Endothelial cell of umbilical vein (primary cell): ENCODE measurements at places on chromosomes 1 and 21.

GRCh38 chr1:18256282-18257235, 149.0 kb downstream of the IGSF21 start:
- no peak for DNase-seq

GRCh38 chr1:33370301-33370700, 49.4 kb upstream of the A3GALT2 start:
- DNase-seq: no peak

GRCh38 chr1:115714572-115715141, 53.9 kb downstream of the CASQ2 start:
- DNase-seq: no peak

DNA sequence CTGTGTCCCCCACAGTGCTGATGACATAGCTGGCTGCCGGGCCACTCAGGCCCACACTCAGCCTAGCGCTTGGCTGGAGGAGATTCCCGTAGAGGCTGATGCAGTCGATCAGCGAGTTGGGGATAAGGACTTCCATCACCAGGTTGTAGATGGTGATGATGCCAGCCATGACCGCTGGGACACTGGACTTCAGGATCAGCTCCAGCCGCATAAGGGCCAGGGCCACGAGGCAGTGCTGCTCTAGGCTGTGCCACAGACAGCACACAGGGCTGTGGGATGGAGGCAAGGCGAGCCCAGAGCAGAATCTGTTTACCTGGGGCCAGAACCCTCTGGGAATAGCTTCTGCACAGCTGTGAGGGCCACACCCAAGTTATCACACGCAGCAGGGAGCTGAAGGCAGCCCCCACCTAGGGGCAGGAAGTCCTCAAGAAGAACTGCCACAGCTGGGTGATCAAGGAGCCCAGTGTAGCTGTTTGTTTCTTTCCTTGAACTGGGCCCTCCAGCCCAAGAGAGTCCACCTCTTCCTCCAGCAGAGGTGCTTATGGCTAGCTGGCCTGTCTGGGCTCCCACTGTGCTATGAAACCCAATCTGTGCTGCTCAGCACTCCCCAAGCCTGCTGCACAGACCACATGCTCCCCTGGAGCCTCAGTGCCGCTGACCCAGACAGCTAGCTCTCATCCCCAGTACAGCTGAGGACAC, 6.2 kb downstream of the SLC2A1 start:
- DNase-seq: no peak

- peak; percentile 19 for DNase-seq
Measured at GRCh38 chr1:72097851-72098570, 184.3 kb downstream of the NEGR1 start.

GRCh38 chr1:180888870-180889269, 23.8 kb upstream of the KIAA1614 start:
- DNase-seq: no peak

DNA sequence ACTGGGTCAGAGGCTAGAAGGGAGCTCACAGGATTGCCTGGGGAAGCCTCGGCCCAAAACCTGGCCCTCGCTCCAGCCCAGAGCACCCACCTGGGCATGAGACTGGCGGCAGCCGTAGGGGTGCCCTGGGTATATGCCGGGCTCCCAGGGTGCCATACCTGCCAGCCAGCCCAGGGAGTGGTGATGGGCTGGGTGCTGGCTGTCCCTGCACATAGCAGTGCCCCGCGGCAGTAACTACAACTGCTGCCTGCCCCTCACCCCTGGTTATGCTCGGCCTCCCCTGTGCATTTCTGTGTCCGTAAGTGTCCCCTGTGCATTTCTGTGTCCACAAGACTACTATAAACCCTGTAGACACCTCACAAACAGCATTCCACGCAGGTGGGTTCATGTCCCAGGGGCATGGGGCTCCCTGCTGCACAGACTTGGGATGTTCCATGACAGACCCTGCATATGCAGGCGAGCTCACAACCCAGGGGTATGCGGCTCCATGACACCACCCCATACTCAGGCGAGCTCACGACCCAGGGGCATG, 5.8 kb upstream of the SPATC1L start:
- DNase-seq: no peak

DNA sequence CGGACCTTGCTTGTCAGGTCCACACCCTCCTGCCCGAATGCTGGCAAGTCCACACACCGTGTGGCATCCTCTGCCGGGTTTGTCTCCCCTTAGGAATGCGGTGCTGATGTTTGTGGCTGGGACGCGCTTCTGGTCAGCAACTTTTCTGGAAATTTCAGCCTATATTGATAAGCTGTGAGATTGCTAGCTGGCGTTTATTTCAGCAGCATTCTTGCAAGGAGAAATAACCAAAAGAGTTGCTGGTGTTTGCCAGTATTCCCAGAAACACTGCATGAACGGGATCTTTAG, 601 bp downstream of the CEPT1 start:
- DNase-seq: peak; percentile 68

DNA sequence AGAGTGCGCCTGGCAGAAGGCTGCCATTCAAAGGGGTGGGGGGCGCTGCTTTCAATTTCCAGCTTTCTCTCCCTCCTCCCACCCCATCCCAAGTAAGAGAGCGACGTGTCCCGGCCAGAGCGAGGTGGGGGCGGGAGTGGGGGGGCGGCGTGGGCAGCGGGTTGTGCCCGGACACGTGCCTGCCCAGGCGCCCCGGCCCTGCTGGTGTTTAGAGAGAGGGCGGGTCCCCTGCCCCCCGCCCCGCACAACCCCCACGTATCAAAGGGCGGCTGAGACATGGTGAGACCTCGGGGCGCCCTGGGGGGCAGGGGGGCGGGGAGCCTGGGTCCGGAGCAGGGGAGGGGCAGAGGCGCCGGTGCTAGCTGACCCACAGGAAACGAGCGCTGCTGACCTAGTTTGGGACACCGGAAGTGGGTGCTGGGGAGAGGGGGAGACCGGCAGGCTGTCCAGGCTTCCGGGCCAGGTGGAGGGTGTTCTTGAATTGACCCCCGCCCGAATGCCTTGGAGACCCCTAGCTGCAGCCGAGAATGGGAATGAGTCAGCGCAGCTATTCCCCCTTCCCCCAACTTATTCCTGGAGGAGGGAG, 1.3 kb downstream of the ZBTB7B start:
- DNase-seq: peak; percentile 33

DNA sequence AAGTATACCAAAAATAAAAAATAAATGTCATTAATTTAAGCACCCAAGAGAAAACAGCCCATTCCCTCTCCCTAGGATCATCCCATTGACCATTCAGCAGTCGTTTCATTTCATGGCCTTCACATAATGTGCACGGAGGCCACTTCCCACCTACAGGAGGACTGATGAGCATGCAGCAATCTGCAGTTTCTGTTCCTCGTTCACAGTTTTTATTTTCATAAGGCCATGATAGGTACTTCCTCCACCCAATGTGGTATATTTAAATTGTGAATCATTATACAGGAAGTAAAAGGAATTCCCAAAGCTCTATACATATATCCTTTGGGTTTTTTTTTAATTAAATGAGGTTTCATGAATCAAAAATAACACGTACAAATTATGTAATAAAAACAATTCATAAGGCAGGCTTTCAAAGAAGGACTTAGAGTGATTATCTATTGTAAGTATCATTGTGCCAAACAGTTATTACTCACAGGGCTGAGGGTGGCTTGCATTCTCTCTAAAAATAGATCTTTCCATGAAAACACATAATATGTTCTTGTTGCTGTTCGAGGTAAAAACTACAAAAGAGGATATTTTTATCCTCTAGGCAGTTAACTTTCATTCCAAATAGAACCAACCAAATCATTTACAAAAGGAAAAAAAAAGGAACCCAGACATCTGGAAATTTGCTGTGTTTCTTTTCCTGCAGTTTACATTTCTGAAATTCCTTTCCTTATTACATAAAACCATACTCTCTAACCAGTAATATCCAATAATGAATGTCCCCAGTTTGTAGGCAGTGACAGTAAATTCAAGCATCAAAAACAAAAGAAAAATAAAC, 27.5 kb upstream of the SLC44A3 start:
- DNase-seq: peak; percentile 91

DNA sequence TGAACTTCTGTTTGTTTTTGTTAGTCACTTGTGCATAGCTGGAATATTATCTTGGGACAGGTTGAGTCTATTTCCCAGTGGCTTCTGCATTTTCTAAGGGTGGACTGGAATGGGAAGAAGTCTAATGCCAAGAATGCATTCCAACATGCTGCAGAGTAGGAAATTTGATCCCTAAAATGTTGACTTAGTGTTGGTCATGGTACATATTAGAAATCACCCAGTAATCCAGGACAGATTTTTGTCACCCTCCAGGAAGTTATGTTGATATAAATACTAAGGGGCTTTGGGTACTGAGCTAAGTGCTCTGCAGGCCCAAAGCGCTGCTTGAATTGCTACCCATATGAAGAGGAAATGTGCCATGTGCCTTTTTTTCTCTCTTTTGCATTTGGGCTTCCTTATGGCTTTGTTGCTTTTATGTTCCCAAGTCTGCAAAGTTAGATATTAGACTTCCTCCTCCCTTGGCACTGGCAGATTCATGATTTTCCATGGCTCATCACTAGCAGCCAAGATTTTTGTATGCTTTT, 10.0 kb downstream of the ARID1A start:
- DNase-seq: peak; percentile 59

DNA sequence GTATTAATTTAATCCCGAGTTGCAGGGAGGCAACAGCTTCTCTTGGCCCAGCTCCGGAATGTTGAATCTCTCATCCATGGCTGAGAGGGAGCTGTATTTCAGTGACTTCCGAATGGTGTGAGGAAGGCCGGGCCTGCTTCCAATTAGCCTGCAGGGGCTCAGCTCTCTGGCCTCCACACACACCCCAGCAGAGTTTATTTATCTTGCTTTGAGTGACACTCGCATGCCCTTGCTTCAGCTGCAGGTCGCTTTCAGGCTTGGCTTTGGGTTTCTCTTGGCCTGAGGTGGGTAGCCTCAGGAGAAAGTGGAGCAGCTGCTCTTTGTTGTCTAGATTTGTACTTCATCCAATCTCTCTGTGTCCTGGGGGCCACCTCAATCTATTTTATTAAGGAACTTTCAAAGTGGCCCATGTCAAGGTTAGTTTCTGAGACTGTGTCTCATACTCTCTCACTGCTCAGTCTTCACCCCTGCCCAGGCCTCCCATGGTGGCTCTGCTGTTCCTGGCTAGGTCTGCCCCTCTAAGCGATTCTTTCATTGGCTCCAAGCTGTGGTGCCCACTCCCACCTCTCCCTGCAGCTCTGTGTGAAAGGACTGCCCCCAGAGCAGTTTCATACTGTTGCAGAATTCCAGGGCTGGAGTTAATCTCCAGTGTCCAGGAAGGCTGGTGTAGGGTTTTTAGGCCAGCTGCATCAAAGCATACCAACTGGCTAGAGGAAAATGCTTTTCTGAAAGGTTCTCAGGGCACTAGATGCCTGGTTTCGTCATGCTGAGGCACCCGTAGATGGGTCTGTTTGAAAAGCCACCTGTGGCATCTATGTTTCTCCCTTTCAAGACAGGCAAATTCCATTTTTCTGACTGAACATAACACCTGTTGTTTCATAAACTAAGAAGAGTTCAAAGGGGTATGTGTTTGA, 153.5 kb downstream of the PLXNA2 start:
- no peak for DNase-seq

DNA sequence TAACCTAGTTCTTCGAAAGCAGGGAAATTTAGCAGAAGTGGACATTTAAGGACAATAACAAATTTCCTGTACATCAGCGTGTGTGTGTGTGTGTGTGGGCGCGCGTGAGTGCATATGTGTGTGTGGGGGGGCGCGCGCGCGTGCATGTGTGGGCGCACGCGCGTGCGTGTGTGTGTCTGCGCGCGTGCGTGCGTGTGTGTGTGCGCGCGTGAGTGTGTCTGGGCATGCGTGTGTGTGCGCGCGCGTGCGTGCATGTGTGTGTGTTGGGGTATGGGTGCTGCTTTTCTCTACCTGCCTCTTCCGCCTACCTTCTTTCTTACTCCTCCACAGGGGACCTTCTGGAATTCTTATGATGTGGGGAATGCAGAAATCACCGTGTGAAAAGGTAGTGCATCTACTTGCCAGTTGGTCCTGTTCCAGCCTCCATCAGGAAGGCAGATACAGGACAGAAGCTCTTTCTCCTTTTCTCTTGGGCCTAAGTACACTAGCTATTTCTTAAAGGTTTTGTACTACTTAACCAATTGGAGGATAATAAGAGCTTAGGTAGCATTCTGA, 165.4 kb upstream of the KCNK2 start:
- DNase-seq: no peak

GRCh38 chr1:96934282-96934681, 212.7 kb downstream of the PTBP2 start:
- DNase-seq: no peak
